ENCODE measurements at places on chromosomes 3 and 15.

DNA sequence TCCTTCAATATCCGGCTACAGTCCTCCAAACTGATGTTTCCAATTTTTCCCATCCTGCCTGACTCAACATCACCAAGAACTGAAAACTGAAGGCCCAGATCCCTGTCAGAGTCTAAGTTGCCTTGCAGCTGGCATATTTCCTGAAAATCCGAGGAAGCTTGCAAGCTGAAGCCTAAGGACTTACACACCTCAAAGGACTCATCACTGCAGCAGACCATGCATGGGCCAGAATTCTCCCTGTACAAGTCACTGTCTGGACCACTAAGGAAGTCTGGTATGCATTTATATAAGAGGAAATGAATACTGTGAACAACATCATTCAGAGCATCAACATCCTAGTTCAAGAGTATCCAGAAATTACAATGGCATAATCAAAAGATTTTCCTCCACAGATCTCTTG, 548.8 kb upstream of the MDFIC2 start:
- no peak for DNase-seq

- no peak for DNase-seq
Observed at GRCh38 chr15:50077651-50078050, 41.4 kb downstream of the ATP8B4 start.

DNA sequence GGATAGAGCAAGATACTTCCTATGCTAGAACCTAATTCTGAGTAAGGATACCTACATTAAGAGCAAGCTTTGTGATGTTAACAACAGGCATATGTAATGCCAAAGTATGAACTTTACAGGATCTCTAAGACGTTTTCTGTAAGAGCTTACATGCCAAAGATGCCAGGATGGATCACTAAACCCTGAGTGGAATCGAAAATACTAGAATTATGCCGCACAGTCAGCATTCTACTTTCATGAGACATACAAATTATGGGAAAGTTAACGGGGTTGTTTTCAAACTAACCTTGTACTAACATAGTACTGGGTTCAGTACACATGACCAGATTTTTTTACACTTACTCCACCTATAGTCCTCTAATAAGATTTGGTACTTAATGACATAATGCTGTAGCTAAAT, 55.1 kb downstream of the AAGAB start:
- no peak for DNase-seq

DNA sequence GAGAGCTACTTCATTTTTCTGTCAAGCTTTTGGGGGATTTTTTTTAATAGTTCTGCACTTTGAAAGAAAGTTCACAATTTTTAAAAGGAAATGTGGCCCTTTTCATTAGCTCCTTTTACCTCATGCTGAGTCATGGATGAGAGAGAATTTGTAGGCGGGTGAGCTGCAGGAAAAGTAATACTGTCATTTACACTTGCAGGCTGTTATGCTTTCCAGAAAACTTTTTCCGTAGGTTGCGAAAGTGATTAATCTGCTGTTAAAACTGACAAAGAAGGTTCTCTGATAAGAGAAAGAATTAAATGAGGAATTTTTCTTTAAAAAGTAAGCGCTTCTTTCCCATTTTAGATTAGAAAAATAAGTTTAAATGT, 430.2 kb downstream of the LPP start:
- no peak for DNase-seq

DNA sequence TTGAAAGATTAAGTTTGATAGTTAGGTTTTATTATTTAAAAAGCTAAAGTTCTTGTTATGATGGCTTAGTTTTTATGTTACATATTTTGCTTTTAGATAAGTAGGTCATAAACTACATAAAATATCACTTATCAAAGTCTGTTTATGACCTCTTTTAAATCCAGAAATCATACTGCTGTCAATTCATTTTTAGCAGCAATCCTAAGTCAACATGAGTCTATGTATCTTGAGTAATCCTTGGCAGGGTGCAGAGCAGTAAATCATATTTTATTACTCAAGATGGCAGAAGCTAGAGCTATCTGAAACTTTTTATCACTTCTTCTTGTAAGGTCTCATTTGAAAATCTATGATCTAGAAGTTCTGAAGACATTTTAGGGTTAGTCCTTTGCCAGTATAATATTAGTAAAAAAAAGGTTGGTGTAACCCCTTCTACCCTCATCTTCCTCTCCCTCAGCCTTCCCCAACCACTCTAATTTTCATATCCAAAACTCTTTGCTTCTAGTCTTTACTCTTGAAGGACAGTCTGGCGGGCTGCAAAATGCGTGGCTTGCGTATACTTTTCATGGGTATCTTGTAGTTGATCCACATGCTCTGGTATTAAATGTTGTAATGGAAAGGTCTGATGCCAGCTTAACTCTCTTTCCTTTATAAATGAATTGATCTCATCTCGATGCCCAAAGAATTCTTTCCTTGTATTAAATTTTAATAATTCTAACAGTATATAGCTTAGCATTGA, 134.0 kb upstream of the THRB start:
- no peak for DNase-seq

DNA sequence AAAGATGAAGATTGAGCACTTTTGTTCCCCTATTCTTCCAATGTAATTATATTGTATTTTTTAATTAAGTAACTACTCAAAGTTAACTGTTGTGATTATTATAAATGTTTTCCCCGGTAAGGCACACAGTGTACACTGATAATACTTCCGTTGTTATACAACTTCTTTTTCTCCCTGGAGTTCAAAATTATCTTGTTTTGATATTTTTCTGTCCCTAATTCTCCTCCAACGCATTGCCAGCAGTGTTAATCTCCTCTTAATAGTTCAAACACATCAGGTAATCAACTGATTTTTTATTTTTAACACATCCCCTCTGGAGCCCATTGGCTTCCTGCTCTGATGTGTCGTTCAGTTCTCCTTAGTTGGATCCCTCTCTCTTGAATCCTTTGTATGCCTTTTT, 32.3 kb upstream of the MFSD1 start:
- no peak for DNase-seq

- no peak for DNase-seq
Observed at GRCh38 chr15:82767163-82767829, 38.6 kb downstream of the FSD2 start.

DNA sequence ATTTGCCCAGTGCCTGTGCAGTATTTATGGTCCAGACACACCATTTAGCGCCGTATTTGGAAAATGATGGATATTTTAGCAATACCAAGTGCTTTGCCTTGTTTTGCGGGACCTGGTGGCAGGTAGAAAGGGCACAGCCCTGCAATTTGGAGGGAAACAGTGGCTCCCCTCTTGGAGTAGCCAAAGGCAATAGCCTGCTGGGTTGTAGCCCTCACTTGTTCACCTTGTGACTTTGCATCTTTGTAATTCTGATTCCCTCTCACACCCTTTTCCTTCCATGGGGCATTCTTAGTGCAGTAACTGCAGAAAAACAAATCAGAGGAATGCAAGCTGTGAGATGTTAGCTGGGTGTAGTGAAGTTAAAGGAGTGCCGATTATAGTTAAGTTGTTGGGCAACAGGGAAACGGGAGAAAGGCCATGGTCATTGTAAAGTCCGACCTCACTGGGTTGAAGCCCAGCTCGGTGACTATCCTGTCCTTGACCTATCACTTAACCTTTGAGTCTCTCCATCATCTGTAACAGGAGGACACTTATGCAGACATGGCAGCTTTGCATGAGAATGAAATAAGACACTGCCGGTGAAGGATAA, 131.0 kb upstream of the KLHL25 start:
- DNase-seq, result no peak

DNA sequence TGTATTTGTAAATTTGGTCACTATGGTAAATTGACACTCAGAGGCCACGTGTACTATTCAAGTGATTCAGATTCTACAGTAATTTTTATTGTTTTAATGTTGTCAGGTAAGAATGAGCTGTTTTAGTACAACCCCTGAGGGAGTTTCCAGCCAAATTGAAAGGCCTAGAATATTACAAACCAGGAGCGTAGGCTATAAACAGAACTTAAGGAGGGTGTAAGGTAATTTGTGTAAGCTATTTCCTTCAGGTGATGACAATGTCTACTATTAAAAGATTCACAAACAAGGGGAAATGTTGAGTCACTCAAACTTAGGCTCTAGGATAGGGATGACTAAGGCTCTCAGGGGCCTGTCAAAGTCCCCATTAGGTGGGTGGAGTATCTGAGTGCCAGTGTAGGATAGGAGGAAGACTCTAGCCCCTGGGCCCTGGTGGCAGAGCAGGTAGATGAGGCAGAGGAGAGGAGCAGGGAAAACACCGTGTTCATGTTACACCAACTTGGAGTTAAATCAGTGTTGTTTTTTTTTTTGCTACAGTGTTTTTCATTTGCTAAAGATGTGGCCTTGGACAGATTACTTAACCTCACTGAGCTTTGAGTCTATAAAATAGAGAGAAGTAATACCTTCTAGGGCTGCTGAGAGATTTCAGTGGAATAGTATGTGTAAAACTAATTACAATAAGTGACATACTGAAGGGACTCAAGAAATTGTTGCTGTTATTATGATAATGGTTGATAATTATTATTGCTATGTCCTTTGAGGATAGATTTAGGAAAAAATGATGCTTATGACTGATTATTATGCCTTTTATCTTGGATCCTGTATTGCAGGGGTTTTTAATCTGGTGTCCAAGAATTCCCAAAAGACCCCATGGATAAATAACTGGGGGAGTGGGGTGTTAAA, 10.3 kb downstream of the TM4SF1 start:
- DNase-seq, result no peak

DNA sequence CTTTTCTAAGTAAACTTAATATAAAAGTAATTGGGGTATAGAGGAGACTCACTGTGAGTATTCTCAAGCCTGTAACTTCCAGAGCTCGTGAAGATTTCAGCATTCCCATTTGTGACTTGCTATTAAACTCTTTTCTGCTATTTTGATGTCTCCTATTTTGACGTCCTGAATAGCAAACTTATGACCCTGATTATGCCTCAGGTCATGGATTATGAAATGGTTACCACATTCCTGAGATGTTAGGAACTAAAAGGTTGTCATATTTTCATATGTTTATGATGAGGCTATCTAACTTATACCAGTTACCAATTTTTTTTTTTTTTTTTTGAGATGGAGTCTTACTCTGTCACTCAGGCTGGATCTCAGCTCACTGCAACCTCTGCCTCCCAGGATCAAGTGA, 105.5 kb downstream of the ATG7 start:
- DNase-seq, result no peak

- DNase-seq, result no peak
Observed at GRCh38 chr3:4943549-4943948, 35.7 kb upstream of the BHLHE40 start.

DNA sequence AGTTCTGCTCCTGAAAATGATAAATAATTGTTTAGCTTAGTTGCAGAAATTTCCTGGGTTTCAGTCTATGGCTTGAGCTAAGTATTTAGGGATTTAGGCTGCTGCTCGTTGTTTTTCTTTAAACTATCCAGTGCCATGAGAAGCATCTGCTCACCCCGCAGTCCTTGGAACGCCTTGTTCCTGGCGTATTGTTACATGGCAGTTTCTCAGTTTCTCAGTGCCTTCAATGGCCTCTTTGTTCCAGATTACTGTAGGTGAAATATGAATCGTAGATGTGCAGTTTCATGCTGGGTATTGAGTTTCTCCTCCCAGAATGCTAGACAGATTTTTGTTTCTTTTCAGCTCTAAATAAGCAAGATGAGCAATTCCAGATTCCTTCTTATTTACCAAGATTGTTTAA, 269.5 kb upstream of the GBE1 start:
- no peak for DNase-seq

GRCh38 chr15:25770618-25771337, 92.3 kb downstream of the ATP10A start:
- DNase-seq, result no peak

DNA sequence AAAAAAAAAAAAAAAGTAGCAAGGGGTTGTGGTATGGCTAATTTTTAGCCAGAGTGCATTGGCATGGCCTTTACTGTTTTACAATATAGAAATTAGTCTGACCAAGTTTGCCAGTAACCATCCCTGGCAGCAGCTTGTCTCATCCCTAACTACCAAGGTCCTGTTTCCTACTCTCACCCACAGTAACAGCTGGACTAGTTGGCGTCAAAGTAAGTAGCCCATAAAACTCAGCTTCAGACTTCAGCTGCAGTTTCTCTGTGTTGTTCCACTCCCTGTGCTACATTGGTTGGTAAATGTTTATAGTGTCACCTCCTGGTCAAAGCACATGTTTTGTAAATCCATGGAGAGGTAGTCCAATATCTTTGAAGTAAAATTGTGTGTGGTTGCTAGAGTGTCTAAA, 691.3 kb downstream of the ZPLD1 start:
- no peak for DNase-seq

DNA sequence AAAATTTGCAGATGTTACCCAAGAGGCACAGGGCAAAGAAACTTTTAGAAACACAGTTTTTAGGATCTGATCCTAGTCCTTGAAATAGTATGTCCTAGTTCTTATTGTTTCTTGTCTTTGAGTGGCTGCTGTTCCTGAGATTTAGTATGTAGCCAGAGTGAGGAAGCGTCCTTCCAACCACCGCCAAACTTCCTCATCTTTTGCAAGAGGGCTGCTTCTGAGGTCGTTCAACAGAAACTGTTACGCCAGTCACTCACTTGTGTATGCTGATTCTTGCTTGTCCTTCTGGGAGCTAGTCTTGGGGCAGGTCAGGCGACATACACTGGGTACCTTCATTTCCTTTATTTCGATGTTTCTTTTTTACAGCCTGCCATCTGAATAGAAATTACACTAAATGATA, 577.3 kb upstream of the ZNF717 start:
- DNase-seq, result no peak

DNA sequence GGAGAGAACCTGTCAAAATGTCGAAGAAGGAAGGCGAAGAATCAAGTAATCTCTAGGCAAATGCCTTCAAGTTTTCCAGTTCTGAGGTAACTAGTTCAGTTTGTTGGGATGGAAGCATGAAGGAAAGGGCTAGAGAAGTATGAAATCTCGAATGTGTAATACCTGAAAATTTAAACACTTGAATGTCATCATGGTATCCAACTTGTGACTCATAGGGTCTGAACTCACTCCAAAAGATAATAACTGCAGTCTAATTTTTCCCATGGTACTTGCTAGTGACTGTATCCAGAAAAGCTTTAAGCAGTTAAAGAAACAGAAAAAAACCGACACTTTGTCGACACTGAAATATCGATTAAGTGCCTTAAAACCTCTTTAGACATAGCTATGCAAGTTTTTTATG, 102.9 kb upstream of the CHRM5 start:
- DNase-seq, result no peak

DNA sequence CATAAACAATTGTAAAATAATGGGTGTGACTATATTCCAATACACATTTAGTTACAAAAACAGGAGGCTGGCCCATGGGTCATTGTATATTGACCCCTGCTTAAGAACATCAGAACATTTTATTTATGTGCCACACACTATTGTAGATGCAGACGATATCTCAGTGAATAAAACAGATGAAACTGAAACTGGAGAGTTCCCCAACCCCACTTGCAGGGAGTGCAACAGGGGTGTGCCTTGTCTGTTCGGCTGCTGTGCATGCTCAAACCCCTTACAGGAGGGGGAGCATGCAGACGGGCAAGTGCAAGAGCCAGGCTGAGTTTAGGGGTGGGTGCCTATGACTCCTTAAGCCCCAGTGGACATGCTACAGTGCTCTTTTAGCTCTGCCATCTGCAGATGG, 509.6 kb downstream of the IGSF11 start:
- no peak for DNase-seq

GRCh38 chr3:55885721-55886120, 398.6 kb upstream of the WNT5A start:
- DNase-seq, result no peak

GRCh38 chr3:183098536-183099025, 715 bp downstream of the MCCC1 start:
- DNase-seq, result no peak

Data from stimulated activated CD8-positive, alpha-beta memory T cell treated with anti-CD3 and anti-CD28 coated beads, Interleukin-2, amount 100 ng/mL, for 1 hour (primary cell).